ENCODE measurements at places on chromosomes 1 and 21.

- no peak for DNase-seq
Measured at GRCh38 chr1:25003457-25004190, 73.5 kb upstream of the RUNX3 start.

DNA sequence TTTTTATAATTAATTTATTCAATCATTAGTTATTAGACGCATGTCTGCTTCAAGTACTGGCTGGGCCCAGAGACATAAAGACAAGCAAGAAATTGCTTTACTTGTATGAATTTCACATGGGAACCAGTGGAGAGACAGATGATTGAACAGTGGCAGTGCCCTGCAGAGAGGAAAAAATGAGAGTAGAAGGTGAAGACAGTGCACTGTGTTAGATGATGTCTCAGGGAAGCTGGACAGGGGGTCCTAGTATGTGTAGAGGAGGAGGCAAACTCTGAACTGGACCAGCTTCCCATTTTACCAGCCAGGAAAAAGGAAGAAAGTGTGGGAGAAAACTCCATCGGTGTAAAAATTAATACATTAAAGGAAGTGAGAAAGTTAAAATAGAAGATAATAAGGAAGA is 126.0 kb downstream of the BACH1 start:
- DNase-seq = no peak

GRCh38 chr1:88175120-88175630 is 508.9 kb upstream of the PKN2 start:
- DNase-seq = no peak

- peak; percentile 69 for DNase-seq
Measured at GRCh38 chr21:41877901-41878830, 978 bp downstream of the PRDM15 start.

GRCh38 chr1:230781594-230781993 is 34.4 kb downstream of the CAPN9 start:
- DNase-seq = peak; percentile 59

DNA sequence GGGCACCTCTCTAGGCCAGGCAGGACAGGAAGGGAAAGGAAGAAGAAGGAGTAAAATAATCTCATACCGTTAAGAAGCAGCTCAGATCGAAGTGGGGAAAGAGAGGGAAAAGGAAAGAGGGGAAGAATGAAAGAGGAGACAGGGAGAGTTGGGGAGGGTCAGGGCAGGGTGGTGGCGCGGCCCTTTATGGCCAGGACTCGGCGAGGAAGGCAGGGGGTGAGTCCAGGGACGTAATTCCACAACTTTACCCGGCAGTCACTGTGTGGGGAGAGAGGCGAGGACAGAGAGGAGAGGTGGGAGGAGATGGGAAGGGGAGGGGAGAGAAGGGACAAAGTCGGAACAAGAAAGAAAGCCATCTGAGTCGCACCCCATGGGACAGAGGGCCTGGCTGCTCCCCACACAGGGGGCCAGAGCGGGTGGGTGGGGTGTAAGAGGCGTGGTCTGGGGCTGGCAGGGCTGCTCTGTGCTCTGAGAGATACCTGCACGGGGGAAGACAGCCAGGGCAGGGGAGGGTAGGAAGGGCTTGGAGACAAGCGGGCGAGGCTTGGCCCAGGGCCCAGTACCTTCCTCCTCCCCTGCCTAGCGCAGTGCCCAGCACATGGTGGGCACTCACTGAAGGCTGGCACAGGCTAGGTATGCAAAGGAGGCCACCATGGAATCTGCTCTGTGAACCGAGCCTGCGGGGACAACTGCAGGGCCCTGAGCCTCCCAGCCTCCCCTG is 49.4 kb downstream of the KIF21B start:
- DNase-seq = no peak

GRCh38 chr1:82837766-82838465 is 1037.2 kb downstream of the ADGRL2 start:
- DNase-seq = no peak

GRCh38 chr1:9086045-9086444 is 16.6 kb upstream of the SLC2A5 start:
- no peak for DNase-seq

DNA sequence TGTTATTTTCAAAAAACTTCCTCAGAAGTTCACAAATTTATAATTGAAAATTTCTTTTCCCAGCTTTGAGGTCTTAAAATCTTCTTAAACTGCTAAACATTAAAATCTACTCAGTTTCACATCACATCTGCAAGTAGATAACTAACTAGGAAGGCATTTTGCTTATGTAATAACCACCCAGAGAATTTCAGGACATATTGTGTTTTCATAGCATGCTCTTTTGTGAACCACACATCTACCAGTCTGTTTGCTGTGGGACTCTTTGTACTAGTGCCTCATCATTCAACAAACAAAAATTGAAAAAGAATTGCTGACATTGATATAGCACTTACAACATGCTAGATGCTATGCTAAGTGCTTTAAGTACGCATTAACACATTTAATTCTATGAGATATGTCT is 31.6 kb upstream of the C1orf146 start:
- no peak for DNase-seq

GRCh38 chr1:112399456-112399855 is 3.4 kb downstream of the CTTNBP2NL start:
- peak; percentile 64 for DNase-seq

DNA sequence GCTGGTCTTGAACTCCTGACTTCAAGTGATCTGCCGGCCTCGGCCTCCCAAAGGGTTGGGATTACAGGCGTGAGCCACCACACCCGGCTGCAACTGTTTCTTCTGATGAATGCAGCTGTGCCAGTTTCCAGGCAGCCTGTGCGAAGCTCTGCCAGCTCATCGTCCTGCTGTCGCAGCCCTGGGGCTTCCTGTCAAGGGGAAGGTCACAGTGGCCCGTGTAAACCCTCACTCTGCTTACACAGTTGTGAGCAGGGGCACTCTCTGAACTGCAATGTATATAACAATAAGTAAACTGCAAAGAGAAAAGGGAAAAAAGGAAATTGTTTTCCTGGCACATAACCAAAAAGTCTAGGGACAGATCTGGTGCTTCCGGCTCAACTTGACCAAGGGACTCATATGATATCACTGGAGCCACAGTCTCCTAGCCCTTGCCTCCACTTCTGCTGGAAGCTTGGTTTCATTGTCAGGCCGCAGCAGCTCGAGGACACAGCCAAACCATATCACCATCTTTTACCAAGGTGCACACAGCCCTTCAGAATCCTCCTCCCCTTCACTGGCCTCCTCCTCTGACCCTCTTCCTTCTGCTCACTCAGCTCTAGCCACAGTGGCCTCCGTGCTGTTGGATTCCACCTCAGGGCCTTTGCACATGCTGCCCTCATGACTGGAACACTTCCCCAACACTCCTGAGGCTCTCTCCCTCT is 22.8 kb upstream of the LBR start:
- no peak for DNase-seq

GRCh38 chr1:170840371-170840770 is 95.0 kb upstream of the MROH9 start:
- no peak for DNase-seq

DNA sequence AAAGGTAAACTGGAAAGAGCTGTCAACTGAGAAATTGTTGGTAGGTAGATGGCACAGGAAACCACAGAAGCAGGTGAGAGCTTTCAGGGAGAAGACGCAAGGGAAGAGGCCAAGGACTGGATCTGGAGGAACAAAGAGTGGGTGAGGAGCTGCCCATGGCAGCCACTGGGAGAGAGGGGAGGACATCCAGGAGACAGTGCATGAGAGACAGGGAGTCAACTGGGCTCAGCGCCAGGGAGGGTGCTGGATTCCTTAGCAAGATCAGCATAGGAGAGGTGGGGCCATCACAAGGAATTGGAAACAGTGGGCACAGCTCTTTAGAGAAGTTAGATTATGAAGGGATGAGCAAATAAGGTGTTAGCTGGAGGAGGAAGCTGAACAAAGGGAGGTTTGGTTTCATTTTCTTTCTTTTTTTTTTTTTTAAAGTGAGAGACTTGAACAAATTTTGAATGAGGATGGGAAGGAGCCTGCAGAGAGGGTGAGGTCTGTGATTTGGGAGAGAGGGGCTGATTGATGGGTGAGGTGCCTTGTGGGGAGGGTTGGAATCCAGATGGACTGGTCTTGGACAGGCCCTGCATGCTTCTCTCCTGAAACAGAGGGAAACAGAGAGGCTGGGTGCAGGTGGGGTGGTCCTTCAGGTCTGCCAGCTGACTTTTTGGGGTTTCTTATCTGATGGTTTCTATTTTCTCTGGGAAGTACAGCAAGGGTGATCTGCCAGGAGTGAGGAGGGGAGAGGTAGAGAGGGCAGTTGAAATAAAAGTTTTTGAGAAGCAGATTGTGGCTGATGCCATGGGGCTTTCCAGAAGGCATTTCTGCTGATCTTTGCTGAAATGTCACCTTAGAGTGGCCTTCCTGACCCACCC is 5.4 kb downstream of the CYP4B1 start:
- DNase-seq = no peak

GRCh38 chr1:15820478-15820877 is 13.0 kb upstream of the UQCRHL start:
- DNase-seq = no peak

- DNase-seq = no peak
Measured at GRCh38 chr21:33973268-33973667, 57.7 kb upstream of the ATP5PO start.

- DNase-seq = no peak
Measured at GRCh38 chr1:43586136-43586731, 55.6 kb downstream of the PTPRF start.

DNA sequence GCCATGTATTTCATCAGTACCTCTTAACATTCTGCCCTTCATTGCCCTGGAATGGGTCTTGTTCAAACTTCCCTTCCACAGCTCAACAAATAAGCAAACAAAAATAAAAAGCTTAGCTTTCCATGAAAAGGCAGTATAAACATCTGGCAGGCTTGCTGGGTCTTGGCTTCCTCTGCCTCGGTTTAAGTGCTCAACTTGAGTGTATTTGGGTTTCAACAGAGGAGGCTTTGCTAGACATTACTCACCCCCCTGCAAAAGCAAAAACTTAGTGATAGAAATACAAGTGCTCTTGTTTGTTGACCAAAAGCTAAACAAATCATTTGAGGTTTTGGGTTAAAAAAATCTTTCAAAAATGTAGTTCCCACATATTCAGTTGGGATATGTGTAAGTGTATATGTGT is 518.5 kb downstream of the PLPP3 start:
- no peak for DNase-seq

- DNase-seq = no peak
Measured at GRCh38 chr1:91570120-91570448, 69.4 kb downstream of the CDC7 start.

DNA sequence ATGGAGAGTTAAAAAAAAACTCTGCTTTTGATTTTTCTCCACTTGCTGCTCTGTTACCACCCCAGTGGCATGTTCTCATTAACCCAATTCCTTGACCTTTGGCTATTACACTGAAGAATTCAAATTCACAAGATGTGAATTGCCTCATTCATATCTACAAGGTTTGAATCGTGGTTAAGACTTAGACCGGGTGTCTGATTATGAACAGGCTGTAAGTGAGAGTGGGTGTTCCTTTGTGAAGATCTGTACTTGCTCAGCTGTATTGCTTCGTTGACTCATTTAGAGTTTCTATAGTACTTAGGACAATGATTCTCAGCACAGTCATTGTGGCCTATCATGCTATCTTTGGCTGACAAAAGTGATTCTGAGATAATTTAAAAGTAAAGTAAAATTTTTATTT is 36.4 kb downstream of the DNM3 start:
- peak; percentile 29 for DNase-seq

GRCh38 chr1:71796006-71796405 is 486.3 kb downstream of the NEGR1 start:
- no peak for DNase-seq

DNA sequence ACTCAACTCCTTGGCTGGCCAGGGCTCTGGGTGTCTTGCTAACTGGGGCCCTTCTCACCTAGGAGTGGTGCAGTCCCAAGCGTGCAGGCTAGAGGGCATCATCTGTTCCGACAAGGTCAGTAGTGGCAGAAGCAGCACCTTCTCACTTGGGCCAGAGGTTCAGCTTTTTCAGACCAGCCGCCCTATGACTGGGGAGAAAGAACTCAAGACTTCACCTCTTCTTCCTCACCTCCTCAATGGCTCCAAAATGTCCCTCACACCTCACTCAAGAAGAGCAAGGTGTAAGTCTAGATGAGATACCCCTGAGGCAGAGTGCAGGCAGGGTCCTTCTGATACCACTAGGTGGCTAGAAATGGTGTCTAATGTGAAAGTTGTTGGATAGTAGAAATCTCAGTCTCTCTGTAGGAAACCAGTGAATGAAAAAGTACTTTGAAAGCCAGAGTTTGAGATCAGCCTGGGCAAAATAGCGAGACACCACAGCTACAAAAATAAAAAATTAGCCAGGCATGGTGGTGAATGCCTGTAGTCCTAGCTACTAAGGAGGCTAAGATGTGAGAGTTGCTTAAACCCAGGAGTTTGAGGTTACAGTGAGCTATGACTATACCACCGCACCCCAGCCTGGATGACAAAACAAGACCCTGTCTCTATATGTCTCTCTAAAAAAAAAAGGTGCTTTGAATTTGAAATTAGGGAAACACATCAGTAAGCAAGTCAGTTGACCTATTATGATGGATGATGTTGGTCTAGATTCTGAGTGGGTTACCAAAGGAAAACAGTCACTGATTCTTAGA is 8.6 kb upstream of the IL20 start:
- DNase-seq = peak; percentile 19

DNA sequence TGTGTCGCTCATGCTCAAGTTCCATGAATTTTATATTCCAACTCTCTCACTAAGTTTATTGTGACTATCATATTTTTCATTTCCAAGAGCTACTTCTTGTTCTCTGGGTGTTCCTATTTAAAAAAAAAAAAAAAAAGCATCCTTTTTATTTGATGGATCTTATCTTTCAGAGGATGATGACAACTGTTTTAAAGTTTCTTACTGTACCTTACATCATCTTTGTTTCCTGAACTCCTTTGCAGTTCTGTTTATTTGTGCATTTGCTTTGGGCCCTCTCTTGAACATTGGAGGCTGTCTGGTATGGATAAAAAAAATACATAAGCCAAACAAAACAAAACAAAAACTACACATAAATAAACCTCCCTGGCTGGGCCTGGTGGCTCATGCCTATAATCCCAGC is 32.1 kb upstream of the FAM20B start:
- no peak for DNase-seq

- no peak for DNase-seq
Measured at GRCh38 chr1:67987046-67987799, 63.2 kb downstream of the DIRAS3 start.

DNA sequence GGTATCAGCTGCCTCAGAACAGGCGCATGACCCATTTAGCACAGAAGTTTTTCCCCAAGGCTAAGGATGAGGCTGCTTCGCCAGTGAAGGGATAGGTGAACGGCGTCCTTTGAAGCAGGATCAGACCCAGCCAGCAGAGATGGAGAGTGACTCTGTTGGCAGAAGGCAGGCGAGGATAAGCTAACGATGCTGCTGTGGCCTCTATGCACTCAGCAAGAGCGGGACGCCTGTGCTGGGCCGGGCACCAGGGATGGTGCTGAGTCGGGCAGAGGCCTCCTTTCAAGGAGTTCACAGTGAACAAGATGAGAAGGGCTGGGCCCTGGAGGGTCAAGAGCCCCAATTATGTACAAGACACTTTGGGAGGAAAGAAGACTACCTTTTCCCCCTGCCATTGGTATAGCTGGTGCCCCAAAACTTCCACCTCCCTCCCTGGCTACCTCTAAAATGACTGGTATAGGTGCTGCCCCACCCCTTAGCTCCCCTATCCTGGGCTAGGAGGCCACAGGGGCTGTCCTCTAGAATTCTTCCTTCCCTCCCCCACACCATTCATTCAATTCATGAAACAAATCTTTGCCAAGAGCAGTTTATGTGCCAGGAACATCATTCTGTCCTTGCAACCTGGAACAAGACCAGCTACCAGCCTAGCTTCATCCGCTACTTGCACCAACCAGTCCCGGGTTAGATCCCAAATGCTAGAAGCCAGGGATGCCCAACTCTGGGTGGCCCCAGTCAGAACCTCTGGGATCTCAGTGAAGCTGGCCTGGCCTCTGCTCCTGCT is 7.5 kb downstream of the XKR8 start:
- no peak for DNase-seq

GRCh38 chr1:11898831-11899467 is 27.3 kb downstream of the KIAA2013 start:
- no peak for DNase-seq

Measured in GM20000 (cell line).